Prostate gland (tissue), 2 donors: ENCODE measurements at places on chromosomes 16 and 17.

GRCh38 chr16:56610017-56610608 is 1.7 kb downstream of the MT2A start:
- H3K27me3 ChIP-seq: no peaks in the 10 kb centered on the region
- H3K4me3 ChIP-seq: peak overlapping the region; percentile 57
- peaks cover 22% of the 10 kb centered on the region for H3K4me1 ChIP-seq
- DNase-seq: peak; percentile 49
- peak overlapping the region; percentile 86 for H3K27ac ChIP-seq

DNA sequence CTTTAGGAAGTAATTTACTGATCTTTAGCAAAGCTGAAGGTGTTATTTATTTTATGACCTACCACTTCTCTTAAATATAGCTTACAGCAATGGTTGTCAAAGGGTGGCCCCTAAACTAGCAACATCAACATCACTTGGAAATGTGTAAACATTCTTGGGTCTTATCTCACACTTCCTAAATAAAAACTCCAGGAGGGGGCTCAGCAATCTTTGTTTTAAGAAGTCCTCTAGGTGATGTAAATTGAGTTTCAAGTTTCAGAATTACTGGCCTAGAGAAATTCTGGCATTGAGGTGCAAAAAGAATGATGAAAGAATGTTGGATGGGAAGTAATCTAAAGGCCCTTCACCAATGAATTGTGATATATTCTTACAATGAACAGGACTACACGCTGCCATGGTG is 142.3 kb downstream of the HS3ST4 start:
- H3K4me1 ChIP-seq: no peaks in the 10 kb centered on the region
- no peak overlapping the region for H3K4me3 ChIP-seq
- H3K27ac ChIP-seq: no peak overlapping the region
- DNase-seq: no peak
- no peaks in the 10 kb centered on the region for H3K36me3 ChIP-seq

DNA sequence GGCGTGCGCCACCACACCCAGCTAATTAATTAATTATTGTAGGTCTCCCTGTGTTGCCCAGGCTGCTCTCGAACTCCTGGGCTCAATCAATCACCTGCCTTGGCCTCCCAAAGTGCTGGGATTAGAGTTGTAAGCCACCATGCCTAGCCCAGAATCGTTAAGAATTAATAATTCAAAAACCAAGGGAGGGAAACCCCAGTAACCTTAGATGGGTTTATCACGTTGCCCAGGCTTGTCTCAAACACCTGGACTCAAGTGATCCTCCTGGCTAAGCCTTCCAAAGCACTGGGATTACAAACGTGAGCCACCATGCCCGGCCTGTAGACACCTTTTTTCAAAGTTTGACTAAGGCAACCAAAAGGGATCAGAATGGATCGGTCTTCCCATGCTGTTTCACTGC is 21.6 kb downstream of the CD300LF start:
- H3K27ac ChIP-seq: no peak overlapping the region
- H3K4me1 ChIP-seq: no peaks in the 10 kb centered on the region
- no peaks in the 10 kb centered on the region for H3K27me3 ChIP-seq
- no peak for DNase-seq
- H3K36me3 ChIP-seq: no peaks in the 10 kb centered on the region
- H3K4me3 ChIP-seq: no peak overlapping the region

- H3K4me3 ChIP-seq: no peak overlapping the region
- no peak overlapping the region for H3K27ac ChIP-seq
Measured at GRCh38 chr17:1673041-1673785, 11.5 kb downstream of the PRPF8 start.

DNA sequence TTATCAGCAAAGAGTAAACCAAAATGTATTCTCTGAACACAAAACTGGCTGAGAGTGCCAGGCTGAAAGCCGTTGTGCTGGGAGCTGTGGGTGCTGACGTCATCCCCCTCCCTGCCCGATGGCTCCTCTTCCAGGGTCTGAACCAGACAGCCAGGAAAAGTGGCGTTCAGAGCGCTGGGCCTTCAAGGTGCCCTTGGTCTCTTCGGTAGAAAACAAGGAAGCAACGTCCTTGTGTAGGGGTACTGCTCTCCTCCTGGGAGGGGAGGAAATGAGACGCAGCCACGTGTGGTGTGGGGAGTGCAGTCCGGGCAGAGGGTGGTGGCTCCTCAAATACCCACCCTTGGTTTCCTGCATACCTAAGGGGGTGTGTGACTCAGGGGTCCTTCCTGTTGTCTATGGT is 394.7 kb downstream of the SEC14L1 start:
- no peaks in the 10 kb centered on the region for H3K36me3 ChIP-seq
- DNase-seq: peak; percentile 33
- H3K4me3 ChIP-seq: no peak overlapping the region
- no peaks in the 10 kb centered on the region for H3K27me3 ChIP-seq
- H3K27ac ChIP-seq: no peak overlapping the region

DNA sequence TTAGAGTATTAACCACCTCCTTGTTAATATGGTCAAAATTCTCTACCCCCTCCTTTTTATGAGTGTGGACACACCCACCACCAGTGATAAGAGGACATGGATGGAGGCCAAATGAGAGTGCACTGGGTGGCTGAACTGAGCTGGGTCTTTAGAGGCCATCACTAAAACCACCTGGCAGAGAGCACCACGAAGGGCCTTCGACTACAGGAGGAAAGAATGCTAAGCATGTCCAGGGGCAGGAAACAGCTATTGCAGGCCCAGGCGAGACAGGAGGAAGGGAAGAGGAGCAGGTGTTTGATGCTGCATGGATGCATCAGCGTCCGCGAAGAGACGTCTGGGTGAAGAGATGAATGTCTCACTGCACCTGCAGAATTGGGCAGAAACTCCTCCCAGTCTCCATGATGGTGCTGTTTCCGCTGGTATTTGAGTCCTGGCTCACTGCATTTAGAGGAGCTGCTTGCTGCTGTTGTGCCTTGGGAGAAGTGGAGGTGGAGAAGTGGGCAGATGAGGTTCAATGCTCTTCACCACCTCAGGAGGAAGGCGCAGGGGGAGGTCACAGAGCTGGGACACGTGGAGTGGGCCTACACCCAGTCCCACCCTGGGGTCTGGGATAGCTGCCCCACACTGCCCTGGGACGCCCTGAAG is 33.2 kb downstream of the SPHK1 start:
- no peaks in the 10 kb centered on the region for H3K4me1 ChIP-seq
- no peak for DNase-seq

DNA sequence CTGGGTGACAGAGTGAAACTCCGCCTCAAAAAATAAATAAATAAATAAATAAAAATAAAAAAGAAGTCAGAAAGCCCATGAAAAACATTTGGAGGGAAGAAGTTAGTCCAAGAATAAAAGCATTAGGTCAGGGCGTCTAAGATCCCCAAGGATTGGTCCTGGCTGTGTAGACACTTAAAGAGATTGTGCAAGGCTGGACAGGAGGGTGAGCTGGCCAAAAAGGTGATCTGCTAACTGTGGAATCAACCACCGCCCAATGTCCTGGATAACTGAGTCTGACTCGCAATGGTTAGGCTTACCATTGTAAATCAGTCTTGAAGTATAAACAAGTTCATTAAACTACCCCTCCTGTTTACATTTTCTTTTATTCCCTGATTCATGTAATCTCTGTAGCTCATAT is 8.8 kb upstream of the ABCA8 start:
- H3K4me1 ChIP-seq: no peaks in the 10 kb centered on the region
- no peak overlapping the region for H3K4me3 ChIP-seq
- no peak overlapping the region for H3K27ac ChIP-seq
- H3K36me3 ChIP-seq: no peaks in the 10 kb centered on the region
- H3K27me3 ChIP-seq: no peaks in the 10 kb centered on the region

- no peaks in the 10 kb centered on the region for H3K36me3 ChIP-seq
- no peaks in the 10 kb centered on the region for H3K27me3 ChIP-seq
- no peak overlapping the region for H3K4me3 ChIP-seq
- H3K4me1 ChIP-seq: no peaks in the 10 kb centered on the region
- H3K27ac ChIP-seq: no peak overlapping the region
Measured at GRCh38 chr16:84390131-84390785, 21.9 kb downstream of the ATP2C2 start.

- no peak within 1 kb of the TSS for H3K27ac ChIP-seq
- H3K36me3 ChIP-seq: no peaks in the 10 kb centered on the region
- H3K4me1 ChIP-seq: peaks cover 3% of the 10 kb centered on the region
- peaks cover 3% of the 10 kb centered on the region for H3K27me3 ChIP-seq
Measured at GRCh38 chr17:44915321-44915726, at the start of gene GFAP. Gene GFAP (minus strand): TSS chr17:44915500. CDS start chr17:44915486, 14 bp downstream.

DNA sequence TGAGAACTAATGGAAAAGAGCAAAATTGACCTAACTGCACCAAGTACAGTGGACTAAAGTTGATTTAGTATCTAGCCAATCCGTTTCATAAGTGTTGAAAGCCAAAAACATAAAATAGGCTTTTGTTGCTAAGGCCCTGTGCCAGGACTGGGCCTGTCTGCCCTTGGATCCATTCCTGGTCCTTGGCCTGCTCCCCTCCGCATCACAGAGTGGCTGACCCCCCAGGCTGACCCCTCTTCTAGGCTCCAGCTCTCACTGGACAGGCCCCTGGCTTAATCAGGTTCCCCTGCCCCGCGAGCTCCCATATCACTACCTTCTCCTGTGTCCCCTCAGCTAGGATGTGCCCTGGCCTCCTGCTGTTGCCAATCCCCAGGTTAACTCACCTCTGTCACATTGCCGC is 313.6 kb upstream of the MYOCD start:
- no peak for DNase-seq
- H3K4me3 ChIP-seq: no peak overlapping the region
- no peak overlapping the region for H3K27ac ChIP-seq
- no peaks in the 10 kb centered on the region for H3K4me1 ChIP-seq
- H3K27me3 ChIP-seq: no peaks in the 10 kb centered on the region
- no peaks in the 10 kb centered on the region for H3K36me3 ChIP-seq

- peak overlapping the region; percentile 98 for H3K27ac ChIP-seq
- no peaks in the 10 kb centered on the region for H3K36me3 ChIP-seq
- H3K4me1 ChIP-seq: peaks cover 20% of the 10 kb centered on the region
Measured at GRCh38 chr17:40341808-40342503, 22.6 kb downstream of the GJD3 start.

- peak within 1 kb of the TSS; percentile 10 for H3K4me3 ChIP-seq
- no peaks in the 10 kb centered on the region for H3K27me3 ChIP-seq
- H3K27ac ChIP-seq: no peak within 1 kb of the TSS
- no peaks in the 10 kb centered on the region for H3K36me3 ChIP-seq
- no peak for DNase-seq
- no peaks in the 10 kb centered on the region for H3K4me1 ChIP-seq
Measured at GRCh38 chr16:22161999-22162655, at the start of gene SDR42E2. Gene SDR42E2 (plus strand): TSS chr16:22162506. CDS start chr16:22165583, 3,077 bp downstream.

DNA sequence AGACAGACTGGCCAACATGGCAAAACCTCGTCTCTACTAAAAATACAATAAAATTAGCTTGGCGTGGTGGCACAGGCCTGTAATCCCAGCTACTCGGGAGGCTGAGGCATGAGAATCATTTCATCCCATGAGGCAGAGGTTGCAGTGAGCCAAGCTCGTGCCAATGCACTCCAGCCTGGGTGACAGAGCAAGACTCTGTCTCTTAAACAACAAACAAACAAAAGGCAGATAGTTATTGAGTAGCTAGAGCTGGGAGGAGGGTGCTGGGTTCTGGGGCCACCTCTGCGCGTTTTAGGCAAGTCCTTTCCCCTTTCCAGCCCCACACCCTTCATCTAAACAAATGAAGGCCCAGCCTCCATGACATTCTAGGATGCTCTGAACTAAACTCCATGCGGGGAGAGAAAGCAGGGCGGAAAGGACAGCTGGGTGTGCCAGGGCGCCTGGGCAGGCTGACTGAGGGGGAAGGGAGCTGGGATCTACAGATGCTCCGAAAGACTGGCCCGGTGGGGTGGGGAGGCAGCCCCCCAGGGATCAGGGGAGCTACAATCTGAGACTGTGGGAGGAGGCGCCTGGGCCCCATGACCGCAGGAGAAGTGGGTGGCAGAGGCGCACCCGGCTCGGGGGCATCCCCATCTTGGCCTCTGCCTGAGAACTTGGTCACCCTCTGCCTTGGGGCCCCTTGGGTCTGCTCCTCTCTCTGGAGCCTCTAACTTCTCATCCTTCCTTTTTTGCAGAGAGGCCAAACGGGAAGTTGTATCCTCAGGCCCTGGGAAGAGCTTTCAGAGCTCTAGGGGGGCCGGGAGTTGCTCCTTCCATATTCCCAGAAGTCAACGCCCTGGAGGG is 910 bp downstream of the ITGAL start:
- DNase-seq: no peak
- H3K4me3 ChIP-seq: no peak overlapping the region
- H3K36me3 ChIP-seq: no peaks in the 10 kb centered on the region
- no peaks in the 10 kb centered on the region for H3K4me1 ChIP-seq
- no peak overlapping the region for H3K27ac ChIP-seq

- H3K36me3 ChIP-seq: no peaks in the 10 kb centered on the region
- DNase-seq: no peak
- no peak overlapping the region for H3K4me3 ChIP-seq
- H3K27ac ChIP-seq: no peak overlapping the region
- H3K4me1 ChIP-seq: no peaks in the 10 kb centered on the region
Measured at GRCh38 chr17:29069526-29070041, 26.6 kb downstream of the PIPOX start.

DNA sequence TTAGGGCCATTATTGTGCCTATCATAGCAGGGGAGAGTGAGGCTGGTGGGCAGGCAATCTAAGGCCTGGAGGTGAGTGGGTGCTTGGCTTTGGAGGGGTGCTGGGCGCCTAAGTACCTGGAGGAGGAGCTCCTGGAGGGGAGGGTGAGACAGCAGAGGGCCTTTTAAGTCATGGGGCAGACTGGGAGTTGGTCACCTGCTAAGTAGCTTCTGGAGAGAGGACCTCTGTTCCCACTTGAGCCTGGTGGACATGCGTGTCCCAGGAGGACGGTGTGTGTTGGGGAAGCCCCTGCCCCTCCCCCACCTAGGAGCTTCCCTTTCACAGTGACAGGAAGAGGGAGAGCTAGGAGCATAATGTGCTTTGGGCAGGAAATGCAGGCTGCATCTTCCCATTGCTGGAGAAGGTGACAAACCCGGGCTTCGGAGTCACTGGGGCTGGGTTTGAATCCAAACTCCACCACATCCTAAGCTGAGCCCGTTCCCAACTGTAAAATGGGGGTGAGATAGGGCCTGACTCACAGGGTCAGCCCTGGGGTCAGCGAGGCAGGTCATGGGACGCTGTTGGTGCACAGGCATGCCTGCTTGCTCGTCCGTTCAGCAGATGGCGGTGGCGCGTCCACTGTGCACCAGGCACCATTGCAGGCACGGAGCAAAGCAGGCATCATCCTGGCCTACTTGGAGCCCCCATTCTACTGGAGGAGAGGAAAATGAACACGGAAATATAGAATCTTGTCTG is 37.9 kb downstream of the CMIP start:
- H3K27me3 ChIP-seq: no peaks in the 10 kb centered on the region
- H3K27ac ChIP-seq: no peak overlapping the region
- no peaks in the 10 kb centered on the region for H3K36me3 ChIP-seq
- H3K4me3 ChIP-seq: no peak overlapping the region
- no peaks in the 10 kb centered on the region for H3K4me1 ChIP-seq

- no peak overlapping the region for H3K27ac ChIP-seq
- no peak overlapping the region for H3K4me3 ChIP-seq
- no peaks in the 10 kb centered on the region for H3K4me1 ChIP-seq
- no peaks in the 10 kb centered on the region for H3K36me3 ChIP-seq
- DNase-seq: no peak
Measured at GRCh38 chr17:69012895-69013805, 47.6 kb downstream of the ABCA9 start.

GRCh38 chr16:75702242-75702641 is 981 bp upstream of the DUXB start:
- no peak overlapping the region for H3K4me3 ChIP-seq
- no peaks in the 10 kb centered on the region for H3K27me3 ChIP-seq
- DNase-seq: no peak
- H3K36me3 ChIP-seq: no peaks in the 10 kb centered on the region
- H3K27ac ChIP-seq: no peak overlapping the region
